Stimulated activated CD4-positive, alpha-beta T cell treated with anti-CD3 and anti-CD28 coated beads, Interleukin-12 subunit alpha, Interleukin-12 subunit beta, amount 100 ng/mL, for 24 hours (primary cell): ENCODE measurements at places on chromosomes 1 and 21.

GRCh38 chr1:172902861-172903381 lies 147.8 kb downstream of the TNFSF18 start:
- no peak for DNase-seq

DNA sequence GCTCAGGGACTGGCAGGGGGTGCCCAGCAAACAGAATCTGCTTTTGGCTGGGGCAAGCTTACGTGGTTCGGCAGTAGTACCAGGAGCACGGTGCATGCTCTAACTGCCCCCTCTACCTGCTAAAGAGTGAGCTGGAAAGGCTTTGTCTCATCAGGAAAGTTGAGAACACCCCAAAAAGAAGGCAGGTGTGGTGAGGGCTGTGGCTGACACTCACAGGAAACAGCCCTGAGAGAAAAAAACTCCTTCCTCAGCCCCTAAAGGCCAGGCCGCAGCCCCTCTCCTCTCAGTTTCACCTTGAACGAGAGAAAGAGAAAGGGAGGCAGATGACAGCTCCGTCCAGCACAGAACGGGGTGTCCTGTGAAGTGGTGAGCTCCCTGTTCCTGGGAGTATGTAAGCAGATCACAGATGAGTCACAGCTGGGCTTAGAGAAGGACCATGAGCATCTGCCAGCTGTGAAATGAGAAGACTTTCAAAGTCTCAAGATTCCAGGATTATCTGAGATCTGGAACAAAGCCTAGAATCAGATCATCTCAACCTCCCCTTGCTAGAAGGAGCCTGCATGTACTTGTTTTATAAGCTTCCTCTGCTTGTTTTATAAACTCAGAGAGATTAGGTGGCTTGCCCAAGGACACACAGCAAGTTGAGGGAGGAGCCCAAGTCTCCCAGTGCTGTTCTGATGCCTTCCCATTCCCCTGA lies 13.4 kb downstream of the LAPTM5 start:
- no peak for DNase-seq

- DNase-seq: no peak
These were observed 176.0 kb downstream of the RERE start for GRCh38 chr1:8641377-8641997.

DNA sequence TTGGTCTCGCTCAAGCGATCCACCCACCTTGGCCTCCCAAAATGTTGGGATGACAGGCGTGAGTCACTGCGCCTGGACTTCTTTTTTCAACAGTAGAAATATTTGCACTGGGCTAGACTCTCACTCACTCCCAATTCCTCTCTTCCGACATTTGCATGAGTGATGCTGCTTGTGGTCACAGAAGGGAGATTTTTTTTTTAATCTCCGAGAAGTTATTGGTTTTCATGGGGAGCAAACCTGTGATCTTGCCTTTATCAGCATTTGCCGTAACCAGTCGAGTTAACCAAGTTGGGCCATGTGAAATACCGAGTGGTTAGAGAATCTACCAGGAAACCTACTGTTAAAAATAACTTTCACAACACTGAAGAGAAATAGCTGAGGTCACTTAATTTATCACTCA lies 21.1 kb downstream of the ERG start:
- DNase-seq: no peak

GRCh38 chr1:107572674-107573211 lies 392.2 kb downstream of the VAV3 start:
- no peak for DNase-seq

DNA sequence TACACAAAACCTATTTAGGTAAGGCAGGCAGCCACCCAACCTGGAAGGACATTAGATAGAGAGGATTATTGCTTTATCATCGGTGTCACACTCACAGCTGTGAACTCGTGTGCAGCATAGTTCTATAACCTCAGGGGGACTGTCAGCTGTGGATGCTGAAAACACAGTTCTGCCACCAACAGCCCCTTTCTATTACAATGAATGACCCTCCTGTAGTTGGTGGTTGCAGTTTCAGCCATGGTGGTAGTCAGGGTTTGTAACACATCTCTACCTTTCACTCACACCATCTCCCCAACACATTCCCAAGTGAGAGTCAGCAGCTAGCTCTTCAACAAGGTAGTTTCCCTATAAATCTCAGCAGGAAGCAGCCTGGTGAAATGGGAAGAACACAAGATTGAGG lies 136.8 kb downstream of the ZC3H11B start:
- no peak for DNase-seq

DNA sequence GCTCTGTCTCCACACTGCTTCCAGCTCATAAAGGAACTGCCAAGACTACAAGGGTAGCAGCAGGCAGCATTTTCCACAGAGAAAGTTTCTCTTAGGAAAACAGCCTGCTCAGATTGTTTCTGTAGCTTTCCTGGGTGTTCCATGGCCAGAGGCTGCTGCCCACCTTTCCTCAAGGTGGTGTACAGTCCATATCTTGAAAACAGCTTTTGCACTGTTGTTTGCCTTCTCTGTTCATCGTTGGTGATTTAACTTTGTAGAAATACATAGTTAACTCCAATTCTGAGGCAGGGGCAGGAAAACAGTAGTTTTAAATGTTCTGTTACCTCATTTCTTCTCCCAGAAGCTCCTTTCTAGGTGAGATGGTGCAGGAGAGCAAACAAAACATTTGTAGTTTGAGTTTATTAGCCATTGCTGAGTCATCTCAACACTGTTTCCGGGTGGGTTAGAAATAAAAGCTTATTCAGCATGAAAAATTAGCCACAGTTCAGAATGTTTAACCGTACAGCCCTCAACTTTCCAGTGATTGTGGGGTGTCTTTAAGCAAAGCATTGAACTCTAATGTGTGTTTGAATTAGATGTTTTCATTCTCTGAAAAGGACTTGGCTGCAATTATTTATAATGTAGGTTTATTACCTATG lies 41.7 kb downstream of the DIP2A start:
- no peak for DNase-seq

DNA sequence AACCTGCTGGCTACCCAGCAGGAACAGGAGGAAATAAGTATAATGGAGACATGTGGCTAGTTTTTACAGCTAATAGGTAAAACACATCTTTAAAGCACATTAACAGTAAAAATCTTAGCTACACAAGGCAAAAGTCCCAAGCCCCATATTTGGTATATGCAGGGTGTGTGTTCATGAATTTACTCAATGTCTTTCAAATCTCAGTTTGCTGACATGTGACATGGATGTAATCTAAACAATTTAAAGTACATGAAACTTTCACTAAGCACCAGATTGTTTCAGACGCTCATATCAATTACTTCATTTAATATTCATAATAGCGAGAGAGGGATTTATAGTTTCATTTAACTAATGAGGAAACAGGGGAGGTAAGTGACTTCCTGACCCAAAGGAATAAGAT lies 3.9 kb downstream of the TACSTD2 start:
- no peak for DNase-seq

GRCh38 chr1:43984855-43985254 lies 5.8 kb downstream of the B4GALT2 start:
- DNase-seq: no peak

DNA sequence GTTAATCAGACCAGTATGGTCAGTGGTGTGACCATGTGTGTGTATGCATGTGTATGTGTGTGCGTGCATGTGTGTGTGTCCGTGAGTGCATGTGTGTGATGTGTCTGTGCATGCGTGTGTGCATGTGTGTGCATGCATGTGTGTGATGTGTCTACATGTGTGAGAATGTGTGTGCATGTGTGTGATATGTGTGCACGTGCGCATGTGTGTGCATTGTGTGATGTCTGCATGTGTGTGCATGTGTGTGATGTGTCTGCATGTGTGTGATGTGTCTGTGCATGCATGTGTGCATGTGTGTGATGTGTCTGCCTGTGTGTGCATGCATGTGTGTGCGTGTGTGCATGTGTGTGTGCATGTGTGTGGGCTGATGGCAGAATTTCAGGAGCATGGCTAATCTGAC lies 58.2 kb downstream of the SIK1 start:
- no peak for DNase-seq

DNA sequence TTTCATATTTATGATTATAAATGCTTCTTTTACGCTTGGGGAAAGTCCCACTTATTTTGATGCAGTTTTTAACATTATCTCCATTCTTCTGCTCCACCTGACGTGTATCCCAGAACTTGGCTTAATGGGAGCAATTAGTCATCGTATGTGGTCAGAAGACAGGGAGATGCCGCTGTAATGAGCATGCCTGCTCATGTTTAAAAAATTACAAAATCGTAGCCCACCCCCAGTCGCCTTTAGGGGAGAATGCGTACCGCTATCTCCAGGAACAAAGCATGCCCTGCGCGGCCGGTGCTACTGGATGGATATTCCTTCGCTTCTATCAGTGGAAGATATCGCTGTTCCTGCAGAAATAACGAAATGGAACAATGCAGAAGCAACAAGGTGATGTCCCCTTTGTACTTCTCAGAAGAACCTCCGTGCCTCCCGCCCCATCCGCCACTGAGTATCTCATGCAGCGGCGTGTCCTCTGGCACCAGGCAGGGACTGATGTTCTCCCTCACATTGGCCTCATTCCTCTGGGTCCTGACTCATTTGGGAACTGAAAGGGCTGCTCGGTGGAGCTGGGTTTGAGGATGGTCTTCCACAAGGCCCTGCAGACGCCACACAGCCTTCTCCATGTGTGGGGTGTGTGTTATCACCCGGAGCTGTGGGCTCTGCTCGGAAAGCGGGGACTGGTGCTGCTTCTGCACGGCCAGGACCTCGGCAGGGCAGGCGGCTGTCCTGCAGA lies 116.3 kb upstream of the COL6A1 start:
- no peak for DNase-seq

- DNase-seq: no peak
These were observed 132.9 kb upstream of the GJB5 start for GRCh38 chr1:34621916-34622315.

GRCh38 chr1:119384591-119384990 lies 16.0 kb downstream of the HAO2 start:
- DNase-seq: no peak

DNA sequence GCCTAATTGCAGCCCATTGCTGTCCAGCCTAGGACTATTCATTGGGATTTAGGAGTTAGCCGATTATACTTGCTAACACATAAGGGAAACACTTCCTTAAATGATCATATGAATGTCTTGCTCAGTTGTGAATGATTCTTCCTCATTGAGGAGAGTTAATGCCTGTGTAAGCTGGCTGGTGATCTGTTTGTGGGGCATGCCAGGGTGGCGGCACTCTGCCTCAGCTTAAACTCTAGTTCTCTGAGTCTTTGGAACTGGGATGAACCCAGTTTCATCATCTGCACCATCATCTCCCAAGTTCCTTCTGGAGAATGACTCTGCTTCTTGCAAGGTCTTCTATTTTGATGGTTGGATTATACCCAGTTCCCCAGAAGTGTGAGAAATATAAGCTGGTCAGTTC lies 23.9 kb upstream of the SLAMF6 start:
- DNase-seq: no peak

GRCh38 chr1:190615818-190616217 lies 138.2 kb upstream of the BRINP3 start:
- DNase-seq: no peak

GRCh38 chr21:35234725-35235124 lies 185.6 kb upstream of the RUNX1 start:
- no peak for DNase-seq

DNA sequence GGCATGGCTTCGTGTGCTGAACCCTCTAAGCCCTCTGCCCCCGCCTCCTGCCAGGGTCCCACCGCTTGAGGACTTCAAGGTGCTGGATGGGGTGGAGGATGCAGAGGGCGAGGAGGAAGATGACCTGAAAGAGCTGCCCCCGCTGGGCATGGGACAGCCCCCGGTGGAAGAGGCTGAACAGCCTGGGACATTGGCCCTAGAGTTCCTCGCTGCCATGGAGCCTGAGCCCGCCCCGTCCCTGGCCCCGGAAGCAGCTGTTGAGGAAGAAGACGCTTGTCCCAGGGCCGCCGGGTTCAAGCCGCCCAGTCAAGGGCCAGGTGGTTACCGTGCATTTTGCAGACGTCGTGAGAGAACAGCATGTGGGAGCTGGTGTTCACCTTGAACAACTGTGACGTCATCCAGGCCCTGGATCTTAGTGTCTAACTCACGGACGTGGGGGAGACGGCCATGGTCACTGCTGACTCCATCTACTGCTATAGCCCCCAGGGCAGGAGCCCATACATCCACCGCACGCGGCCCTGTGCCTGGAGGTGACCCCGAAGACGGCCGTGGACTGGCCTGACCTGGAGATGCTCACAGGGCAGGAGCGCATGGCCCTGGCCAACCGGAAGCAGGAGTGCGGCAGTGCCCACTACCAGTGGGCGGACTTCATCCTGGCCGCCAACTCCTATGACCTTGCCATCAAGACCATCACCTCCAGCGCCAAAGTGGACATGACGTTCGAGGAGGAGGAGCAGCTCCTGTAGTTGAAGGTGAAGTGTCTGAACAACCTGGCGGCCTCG lies 90.1 kb downstream of the PPP1R12B start:
- no peak for DNase-seq

DNA sequence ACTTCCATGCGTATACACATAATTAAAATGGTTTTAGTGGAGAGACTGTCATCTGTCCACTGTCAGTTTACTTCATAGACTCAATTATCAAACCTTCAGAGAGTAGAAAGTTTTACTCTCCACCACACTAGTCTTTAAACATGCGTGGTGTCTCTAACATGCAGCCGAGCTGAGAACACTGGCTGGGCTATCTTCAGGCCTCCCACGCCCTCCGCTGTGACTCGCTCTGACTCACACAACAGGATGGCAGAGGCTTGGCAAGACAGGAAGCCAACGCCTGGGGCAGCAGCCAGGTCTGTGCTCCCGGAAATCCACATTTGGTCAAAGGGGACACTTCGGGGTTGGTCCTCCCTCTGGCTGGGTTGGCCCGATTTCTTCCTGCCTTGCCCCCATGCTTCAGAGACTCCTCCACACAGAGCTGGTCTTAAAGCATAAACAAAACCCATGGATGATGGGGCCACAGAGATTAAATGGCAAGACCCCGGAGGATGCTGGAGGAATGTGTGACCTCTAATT lies 22.7 kb upstream of the IFNGR2 start:
- peak; percentile 91 for DNase-seq

- DNase-seq: no peak
These were observed 36.7 kb downstream of the ACBD3 start for GRCh38 chr1:226149806-226150205.

DNA sequence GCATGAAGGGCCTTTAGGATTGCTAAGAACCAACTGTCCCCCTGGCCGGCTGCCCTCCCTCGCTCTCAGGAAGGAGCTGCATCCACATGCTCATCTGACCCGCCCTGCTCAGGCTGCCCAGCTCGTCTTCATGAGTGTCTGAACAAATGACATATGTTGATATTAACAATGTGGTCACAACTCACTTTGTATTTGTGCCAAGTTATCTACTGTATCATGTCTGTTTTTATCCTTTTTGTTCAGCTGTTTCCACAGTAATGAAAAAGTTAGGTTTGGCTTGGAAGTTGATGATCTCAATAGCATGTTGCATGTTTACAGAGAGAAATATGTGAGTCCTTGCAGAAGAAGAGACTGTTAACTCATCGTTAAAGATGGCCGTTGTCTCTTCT lies 75.1 kb downstream of the PHTF1 start:
- DNase-seq: no peak

DNA sequence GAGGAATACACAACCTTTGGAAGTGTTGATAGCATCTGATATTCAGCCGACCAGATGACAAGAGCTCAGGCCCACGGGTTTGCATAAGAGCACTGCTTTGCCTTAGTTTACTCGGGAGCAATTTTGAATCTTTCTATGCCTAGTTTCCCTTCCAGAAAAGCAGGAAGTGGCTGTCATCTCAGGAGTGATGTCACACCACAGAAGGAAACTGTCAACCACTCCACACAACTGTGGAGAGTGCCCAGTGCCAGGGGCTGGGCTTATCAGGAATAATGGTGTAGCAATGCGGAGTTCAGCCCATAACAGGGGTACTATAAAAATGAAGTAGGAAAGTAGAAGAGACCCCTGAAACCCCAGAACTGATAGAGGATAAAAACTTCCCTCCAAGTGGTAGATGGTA lies 28.4 kb downstream of the NTPCR start:
- DNase-seq: no peak
